ENCODE measurements at places on chromosomes 1 and 21.

DNA sequence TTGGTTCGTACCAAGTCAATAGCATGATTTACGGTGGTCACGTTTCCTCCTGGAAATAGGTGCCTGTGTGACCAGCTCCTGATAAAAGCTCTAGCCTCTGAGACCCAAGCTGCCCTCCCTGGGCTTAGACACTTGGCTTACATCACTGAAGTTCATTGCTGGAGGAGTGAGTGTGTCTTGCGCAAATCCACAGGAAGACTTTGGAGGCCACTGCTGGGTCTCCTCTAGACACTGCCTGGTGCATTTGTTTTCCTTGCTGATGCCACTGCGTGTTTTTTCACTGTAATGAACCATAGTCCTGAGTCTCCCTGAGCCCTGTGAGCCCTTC lies 230.6 kb downstream of the DSCAM start:
- DNase-seq = no peak

DNA sequence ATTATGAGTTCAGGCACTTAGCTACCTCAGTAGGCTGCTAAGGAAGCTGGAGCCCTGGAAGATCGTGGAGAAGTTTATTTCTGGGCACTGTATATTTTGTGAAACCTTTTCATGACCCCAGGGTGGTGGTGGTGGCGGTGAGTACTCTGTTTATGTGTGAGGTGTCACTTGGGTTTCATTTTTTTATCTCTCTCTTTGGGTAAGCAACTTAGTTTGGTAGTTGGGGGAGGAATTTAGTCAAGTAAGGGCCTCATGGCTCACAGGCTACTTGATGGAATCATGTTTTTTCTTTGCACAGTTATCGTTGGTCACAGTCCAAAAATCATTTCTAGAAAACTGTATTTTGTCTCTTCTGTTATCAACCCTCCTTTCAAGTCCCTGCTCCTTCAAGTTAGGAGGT lies 33.9 kb downstream of the C1orf141 start:
- peak; percentile 16 for DNase-seq

GRCh38 chr1:211548321-211549091 lies 30.5 kb downstream of the SLC30A1 start:
- no peak for DNase-seq

- peak; percentile 6 for DNase-seq
Measured at GRCh38 chr21:21001591-21002100, 3.4 kb downstream of the NCAM2 start.

GRCh38 chr21:27693376-27693775 lies 726.5 kb upstream of the ADAMTS5 start:
- DNase-seq = peak; percentile 46

- DNase-seq = peak; percentile 86
Measured at GRCh38 chr1:236035681-236036101, 29.2 kb downstream of the NID1 start.

DNA sequence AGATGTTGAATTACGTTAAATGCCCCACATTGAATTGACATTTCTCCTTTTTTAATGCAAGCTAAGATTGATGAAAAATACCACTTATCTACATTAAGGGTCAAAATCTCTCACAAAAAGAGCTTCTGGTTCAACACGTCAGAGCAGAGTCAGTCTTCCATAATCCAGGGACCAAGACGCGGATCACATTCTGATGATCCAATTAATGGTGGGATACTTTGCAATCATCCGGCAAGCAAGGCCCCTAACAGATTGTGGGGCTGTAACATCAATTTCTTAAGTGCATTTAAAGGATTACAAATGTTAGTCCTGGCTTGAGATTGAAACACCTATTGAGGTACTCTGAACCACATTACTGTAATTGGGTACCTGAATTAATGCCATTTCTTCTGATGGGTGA lies 120.2 kb upstream of the ESRRG start:
- no peak for DNase-seq

DNA sequence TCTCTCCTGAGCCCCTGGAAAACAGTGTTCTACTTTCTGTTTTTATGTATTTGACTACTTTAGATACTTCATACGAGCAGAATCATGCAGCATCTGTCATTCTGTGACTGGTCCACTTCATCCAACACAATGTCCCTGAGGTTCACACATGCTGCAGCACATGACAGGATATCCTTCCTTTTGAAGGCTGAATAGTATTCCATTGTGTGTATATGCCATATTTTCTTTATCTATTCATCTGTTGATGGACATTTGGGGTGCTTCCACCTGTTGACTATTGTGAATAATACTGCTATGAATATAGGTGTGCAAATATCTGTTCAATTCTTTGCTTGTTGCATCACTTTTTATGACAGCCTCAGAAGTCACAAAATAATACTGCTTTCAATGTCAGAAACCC lies 55.8 kb downstream of the SH3GLB1 start:
- no peak for DNase-seq

DNA sequence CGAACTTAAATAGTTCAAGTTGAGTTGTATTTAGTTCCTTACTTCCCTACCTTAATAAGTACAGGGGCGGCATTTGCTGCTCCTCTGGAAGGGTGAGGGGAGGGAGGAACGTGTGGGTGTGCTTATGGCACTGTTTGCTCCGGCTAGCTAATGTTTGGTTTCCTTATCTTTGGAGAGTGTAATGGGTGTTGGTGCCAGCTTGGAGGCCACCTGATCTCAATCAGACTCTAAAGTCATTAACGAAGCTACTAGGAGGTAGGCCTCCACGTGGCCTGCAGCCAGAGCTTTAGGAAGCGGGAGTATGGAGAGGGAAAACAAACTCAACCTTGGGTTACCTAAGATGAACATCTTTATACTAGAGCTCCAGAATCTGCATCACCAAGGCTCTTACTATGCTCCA lies 43.0 kb upstream of the RAP1A start:
- no peak for DNase-seq

DNA sequence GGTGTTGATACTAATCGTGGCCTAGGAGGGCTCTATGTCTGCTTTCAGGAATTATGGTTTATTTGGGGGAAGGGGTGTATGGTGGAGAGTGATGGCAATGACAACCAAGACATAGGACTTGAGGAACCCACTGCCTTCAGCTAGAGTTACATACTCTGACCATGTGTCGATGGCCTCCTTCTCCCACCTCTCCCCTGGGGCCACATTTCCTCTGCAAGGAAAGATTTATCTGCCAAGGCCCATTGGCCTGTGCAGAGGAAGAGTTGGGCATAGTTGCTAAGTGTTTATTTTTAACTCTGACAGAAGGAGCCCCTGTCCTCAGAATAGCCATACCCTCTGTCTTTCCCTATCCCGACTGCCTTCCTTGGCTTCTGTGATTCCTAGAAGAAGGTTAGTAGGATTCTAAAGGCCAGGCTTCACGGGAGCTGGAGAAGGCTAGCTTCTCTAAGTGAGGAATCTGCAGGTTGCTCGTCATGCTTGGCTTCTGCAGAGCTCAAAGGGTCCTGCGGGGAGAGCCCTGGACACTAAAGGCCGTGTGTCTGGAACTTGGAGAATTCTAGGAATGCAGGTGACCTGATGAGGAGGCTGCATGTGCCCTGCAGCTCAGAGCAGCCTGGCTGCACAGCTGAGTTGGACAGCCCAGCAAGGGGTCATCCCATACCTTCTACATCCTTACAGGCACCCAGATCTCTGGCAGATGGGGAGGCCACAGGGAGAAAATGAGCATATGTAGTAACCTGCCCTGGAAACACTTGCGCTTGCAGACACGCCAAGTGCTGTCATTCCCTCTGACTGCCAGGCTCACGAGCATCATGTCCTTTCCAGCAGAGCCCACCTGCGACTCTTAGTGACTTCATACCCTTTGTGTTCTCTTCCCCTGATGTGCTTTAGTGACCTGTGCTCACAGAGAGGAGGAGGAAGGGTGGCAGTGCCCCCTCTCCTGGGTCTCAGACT lies 9.7 kb downstream of the MAPKAPK2 start:
- DNase-seq = no peak

GRCh38 chr1:5688081-5689077 lies 303.8 kb downstream of the NPHP4 start:
- no peak for DNase-seq

- peak; percentile 40 for DNase-seq
Measured at GRCh38 chr1:15501208-15502032, 22.6 kb downstream of the CASP9 start.

DNA sequence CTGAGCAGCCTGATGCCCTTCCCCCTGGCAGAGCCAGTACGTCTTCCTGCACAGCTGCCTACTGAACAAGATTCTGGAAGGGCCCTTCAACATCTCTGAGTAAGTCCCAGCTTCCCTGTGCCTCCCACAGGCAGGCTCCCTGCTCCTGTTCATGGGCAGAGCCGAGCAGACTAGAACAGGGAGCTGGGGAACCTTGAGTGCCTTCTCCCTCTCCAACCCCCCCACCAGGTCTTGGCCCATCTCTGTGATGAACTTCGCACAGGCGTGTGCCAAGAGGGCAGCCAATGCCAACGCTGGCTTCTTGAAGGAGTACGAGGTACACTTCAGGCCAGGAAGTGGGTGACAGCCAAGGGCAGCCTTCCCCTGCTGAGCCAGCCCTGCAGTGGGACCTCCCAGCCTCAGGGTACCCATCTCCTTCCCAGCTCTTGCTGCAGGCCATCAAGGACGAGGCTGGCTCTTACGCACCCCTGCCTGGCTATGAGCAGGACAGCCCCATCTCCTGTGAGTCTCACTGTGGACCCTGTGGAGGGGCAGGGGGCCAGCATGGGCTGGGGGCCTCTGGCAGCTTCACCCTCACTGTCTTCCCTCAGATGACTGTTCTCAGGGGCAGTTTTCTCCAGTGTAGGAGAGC lies 6.4 kb upstream of the LGR6 start:
- DNase-seq = no peak

- no peak for DNase-seq
Measured at GRCh38 chr1:179941454-179941853, 13.2 kb upstream of the CEP350 start.

DNA sequence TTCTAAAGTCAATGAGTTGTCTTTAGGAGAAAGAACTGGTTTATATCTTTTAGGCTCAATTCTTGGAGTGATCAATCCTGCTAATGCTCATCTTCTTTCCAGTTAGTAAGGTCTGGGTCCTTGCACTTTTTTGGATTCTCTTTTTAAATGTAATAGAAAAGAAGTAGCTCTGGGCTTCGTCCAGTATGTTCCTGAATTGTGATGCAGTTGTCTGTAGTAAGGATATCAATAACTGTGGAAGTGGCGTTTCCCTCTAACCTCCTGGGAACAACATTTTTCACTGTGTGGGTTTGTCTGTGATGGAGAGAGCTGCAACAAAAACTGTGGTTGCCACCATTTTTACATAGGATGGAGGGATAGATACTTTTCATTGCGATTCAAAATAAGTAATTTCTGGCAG lies 367.2 kb downstream of the USP25 start:
- DNase-seq = no peak

DNA sequence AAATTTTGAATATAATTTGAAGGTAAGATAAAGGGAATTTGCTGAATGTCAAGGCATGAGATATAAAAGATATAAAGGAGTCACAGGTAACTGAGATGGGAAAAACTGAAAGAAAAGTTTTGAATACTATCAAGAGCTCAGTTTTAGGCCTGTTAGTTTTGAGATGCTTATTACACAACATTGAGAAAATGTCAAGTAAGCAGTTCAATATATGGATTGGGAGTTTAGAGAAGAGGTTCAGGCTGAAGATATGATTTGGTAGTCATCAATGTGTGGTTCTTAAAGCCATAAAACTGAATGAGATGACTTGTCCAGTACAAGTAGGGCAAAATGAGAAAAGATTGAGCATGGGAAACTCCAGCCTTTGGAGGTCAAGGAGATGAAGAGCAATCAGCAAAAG lies 4.7 kb upstream of the RNPC3 start:
- no peak for DNase-seq

GRCh38 chr1:150553392-150554085 lies 4.3 kb downstream of the ADAMTSL4 start:
- DNase-seq = no peak

- DNase-seq = no peak
Measured at GRCh38 chr1:221150996-221151395, 271.8 kb downstream of the HLX start.

DNA sequence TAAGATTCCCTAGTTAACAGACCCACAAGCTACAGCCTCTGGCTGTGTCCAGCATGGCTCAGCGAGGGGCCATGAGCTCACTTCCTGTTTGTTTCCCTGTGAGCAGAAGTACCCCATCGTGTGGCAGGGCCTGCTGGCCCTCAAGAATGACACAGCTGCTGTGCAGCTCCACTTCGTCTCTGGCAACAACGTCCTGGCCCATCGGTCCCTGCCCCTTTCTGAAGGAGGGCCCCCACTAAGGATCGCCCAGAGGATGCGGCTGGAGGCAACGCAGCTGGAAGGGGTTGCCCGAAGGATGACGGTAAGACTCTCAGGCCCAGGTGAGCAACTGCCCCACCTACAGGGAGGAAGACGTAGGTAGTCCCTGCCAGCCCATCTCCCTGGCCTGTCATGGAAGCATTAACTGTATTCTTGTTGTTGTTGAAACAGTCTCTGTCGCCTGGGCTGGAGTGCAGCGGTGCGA lies 38.2 kb downstream of the ZBTB17 start:
- no peak for DNase-seq

GRCh38 chr1:212104586-212105325 lies 69.2 kb downstream of the DTL start:
- DNase-seq = peak; percentile 48

DNA sequence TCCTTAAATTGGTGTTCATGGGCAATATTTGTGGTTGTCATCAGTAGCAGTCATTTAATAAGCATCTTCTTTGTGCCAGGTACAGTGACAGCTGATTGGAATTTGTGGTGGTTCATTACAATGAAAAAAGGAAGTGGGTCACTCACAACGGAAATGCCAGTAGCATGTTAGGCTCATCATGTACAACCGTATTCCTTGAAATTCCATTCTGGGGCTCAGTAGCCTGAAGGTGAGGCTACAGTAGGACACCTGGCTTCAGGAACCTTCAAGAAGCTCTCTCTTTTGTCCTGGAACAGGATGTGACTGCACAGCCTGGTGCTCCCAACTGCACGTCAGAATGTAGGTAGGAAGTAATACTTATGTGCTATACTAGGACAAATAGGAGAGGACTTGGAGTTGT lies 93.9 kb downstream of the ST3GAL3 start:
- no peak for DNase-seq

GRCh38 chr1:220219865-220220698 lies 52.2 kb downstream of the RAB3GAP2 start:
- no peak for DNase-seq

DNA sequence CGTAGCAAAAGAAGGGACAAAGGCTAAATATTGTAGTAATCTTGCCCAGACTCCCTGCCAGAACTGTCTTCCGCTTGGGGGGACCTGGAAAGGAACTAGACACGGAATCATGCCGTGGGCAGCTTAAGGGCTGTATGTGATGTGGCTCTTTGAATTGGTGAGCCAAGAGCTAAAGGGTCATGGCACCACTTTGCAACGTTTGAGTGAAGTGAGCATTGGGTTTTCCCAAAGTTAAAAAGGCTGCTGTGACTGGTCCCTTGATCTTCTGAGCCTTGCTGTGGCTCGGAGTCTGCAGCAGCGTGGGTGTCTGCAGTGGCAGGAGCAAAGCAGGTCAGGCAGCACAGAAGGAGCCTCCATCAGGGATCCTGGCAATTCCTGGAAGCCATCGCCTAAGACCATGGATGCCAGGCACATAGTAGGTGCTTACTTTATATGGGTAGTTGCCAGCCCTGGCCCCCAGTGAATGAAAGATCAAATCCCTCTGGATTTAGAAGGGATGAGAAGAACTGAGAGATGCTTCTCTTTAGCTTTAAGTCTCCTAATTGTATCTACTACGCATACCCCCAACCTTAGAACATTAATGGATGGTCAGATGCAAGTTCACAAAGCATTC lies 1.8 kb downstream of the SMYD2 start:
- no peak for DNase-seq

- no peak for DNase-seq
Measured at GRCh38 chr1:61152066-61152465, 69.7 kb downstream of the NFIA start.

GRCh38 chr1:68358439-68358838 lies 91.3 kb downstream of the RPE65 start:
- peak; percentile 27 for DNase-seq
